ENCODE measurements at places on chromosomes 6 and 20. TPM values are rescaled to one million over a fixed set of nuclear protein-coding genes. Genes with fewer than 3 reads are reported as not detected.

The PRDM13 gene
- not detected for total RNA-seq

- DNase-seq = no peak
Measured at GRCh38 chr6:19830171-19830570, 7.0 kb upstream of the ID4 start.

DNA sequence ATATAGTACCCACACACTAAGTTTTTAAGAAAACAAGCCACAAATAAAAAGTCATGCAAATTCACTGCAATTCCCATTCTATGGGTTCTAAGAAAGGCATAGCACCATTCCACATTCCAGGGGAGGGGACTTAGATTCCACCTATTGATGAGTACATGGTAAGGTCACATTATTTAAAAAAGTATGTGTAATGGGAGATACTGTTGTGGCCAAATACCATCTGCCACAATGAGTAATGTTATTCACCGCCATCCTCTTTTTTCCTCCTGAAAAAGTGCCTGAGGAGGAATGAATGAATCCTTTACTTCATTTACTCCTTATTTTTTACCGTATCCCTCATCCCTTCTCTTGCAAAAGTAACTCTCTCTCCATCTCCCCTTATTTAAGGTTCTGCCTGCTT is 27.0 kb upstream of the ADGRF1 start:
- no peak for DNase-seq

DNA sequence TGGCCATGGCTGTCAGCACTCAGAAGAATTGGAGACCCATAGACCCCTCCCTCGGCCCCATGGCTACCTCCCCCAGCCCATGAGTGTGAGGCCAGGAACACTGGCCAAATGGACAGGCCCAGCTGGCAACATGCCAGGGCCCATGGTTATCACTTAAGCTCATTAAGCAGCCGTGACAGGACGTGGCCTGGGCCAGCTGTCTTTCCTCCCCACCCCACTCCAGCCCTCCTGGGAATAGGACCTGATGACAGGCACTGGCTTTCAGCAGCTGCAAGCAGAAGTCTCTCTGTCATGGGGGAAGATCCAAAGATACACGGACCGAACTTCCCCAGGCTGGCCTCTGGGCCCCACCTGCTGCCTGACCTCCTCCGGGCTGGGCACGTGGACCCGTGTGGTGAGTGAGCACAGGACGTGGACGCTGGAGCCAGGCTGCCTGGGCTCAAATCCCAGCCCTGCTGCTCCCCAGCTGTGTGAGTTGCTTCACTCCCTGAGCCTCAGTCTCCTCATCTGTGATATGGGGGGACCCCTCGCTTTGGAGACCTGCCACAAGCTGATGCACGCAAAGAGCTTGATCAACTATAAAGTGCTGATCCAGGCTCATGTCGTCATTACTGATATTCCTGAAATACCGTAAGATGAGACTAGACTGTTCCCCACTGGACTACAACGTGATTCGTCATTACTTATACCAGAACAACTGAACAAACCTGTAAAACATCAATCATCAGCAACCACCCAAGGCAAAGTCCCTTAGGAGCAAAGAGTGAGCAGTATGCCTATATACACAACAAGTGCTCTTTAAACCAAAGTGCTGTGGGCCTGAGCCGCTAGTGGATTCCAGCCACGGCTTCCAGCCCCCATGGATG is 22.0 kb upstream of the VSTM2L start:
- DNase-seq = no peak

DNA sequence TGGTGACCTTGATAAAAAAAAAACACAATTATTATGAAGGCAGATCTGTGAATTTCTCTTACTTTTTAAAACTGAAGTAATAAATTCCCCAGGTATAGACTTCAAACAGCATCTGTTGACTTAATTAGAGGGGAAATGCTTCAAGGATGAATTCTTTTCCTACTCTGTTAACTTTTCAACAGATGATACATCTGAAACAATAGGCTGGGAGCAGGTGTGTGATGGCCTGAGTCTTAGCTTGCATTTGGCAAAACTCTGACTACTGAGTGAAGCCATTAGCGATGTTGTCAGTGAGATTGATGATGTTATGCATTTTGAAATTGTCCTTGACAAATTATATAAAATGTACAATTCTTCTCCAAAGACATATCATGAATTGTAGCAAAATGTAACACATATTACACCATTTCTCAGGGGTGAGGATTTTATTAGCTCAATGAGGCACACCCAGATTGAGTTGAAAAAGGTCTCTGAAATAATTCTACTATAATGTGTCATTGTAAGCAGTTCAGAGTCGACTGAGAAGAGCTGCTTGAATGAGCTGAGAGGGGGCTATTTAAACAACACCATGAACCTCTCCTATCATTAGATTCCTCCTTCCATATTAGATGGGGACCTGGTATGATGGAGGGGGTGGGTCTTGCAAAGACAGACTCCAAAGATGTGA is 39.6 kb upstream of the OGFRL1 start:
- no peak for DNase-seq

The PPP1R3G gene
- 0.24 TPM for total RNA-seq

- DNase-seq = no peak
Measured at GRCh38 chr6:42017021-42017643, 33.2 kb upstream of the TAF8 start.

GRCh38 chr20:47343007-47343472 is 13.5 kb downstream of the ZMYND8 start:
- no peak for DNase-seq

The PPP1R14C gene
- not detected for total RNA-seq

DNA sequence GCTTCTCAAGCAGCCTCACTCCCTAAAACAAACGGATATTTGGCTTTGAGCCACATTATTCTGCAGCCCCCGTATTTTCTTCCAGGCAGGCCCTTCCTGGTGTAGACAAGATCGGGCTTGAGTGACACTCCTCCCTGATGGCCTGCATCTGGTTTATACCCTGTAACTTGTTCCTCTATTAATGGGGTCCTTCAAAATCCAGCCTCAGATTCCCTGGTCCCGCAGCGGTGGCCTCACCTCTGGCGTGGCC is 375 bp upstream of the TMEM14C start:
- no peak for DNase-seq

The FAM184A gene
- total RNA-seq = 0.27 TPM

- peak; percentile 30 for DNase-seq
Measured at GRCh38 chr6:156392648-156393047, 384.5 kb upstream of the ARID1B start.

- DNase-seq = no peak
Measured at GRCh38 chr20:18794428-18794787, 19.2 kb upstream of the SCP2D1 start.

DNA sequence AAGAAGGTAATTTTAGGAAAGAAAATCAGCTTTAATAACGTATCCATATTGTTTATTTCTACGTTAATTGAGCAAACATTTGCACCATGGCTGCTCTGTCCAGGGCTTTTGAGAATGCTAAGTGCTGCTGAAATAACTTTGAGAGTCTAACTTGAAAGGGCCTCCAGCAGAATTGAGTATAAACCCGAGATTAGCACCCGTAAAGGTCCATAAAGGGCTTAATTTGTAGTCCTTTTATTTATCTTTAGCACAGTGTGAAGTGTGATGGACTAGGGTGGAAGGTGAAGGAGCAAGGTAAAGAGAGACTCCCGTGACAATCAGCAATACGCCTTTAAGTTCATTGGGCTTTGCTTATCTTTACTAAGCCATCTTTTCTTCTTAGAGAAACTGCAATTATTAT is 77.7 kb upstream of the SUPT3H start:
- DNase-seq = no peak

DNA sequence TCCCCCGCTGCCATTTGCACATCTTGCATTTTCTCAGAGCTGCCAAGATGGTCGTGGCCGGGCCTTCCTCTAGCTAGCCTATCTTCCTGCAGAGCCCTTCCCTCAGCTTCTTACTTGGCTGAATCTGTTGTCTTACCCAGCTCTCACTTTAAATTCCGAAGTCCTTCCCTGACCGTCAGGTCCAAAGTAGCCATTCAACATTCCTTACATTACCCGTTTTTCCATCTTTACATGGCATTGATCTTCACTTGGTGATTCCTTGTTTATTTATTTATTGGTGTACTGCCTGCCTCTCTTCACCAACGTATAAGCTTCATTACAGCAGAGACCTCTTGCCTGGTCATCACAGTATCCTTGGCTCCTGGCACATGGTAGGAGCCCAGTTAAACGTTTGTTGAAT is 137.4 kb upstream of the ESR1 start:
- no peak for DNase-seq

DNA sequence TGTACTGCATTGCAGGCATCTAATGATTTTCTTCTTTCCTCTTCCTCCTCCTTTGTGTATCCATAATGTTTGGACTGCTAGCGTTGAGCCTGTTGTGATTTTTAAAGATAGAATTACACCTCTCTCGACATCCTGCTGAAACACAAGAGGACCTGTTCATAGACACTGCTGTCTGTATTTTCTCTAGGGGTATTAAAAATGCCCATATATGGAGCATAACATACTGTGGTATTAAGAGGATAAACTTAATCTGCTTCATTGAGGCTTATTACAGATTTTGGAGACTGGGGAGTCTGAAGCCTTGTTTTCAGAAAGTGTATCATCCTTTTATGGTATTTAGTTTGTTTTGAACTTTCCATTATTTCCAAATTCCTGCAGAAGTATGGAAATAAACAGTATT is 414.3 kb downstream of the CDKAL1 start:
- DNase-seq = no peak

GRCh38 chr6:144160431-144161005 is 10.2 kb downstream of the STX11 start:
- no peak for DNase-seq

DNA sequence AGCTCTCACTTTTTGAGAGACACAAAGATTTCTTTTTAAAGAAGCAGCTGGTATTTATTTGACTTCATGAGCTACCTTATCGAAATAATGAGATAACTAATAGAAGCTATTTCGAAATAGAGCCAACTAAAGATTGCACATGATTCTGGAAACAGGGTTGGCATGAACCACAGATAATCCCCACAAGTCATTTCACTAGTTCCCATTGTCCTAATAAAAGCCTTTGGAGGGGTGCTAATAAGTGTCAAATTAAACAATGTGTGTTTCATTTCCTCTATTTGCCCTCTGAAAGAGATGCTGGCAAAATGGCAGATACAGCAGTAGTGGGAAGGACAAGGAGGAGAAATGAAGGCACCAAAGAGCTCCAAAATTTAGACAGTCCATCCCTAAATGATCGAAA is 78.6 kb upstream of the RIPOR2 start:
- peak; percentile 36 for DNase-seq

- peak; percentile 22 for DNase-seq
Measured at GRCh38 chr6:156662025-156662445, 115.1 kb upstream of the ARID1B start.

The SCRT2 gene
- not detected for total RNA-seq

- no peak for DNase-seq
Measured at GRCh38 chr20:11516448-11516847, 401.2 kb upstream of the BTBD3 start.

The ALDH8A1 gene
- 1.6 TPM for total RNA-seq

The SRSF3 gene
- total RNA-seq = 316 TPM

The TSHZ2 gene
- total RNA-seq = 7.7 TPM

DNA sequence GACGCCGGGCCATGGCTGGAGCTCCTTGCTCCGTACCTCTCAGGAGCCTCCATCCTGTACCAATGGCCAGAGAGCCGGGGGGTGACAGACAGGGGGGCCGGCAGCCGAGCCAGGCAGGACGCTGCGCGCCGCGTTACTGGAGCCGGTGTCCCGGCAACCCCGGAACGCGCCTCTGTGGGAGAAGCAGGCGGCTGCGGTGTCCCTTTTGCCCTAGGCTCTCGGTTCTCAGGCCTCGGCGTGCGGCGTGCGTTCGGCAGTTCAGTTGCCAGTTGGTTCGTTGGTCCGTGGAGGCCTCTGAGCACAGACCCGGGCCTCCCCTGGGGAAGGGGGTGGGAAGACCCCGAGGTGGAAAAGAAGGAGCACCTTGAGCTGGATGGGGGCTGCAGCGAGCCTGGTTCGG is at the start of gene SPATS1:
SPATS1 (plus strand) TSS at position 162 of the 400 bp plus-strand sequence. CDS start 446 bp downstream, outside the sequence.
- no peak for DNase-seq

The FERMT1 gene
- total RNA-seq = not detected

DNA sequence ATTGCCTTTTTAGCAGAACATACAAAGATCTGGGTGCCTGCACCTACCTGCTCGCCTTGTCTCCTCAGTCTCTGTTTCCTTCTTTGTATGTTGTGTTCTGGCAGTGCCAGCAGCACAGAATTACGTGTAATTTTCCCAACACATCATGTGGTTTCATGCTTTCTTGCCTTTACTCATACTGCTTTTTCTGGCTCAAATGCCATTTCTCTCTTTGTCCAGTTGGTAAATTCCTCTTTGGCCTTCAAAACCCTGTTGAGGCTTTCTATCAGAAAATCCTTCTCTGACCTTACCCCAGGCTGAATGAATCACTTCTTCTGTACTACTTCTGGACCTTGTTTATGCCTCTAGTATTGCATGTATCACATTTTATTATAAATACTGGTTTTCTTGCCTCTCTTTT is 31.8 kb downstream of the L3MBTL3 start:
- DNase-seq = no peak

Measured in B cell (primary cell).